Spleen (tissue), 13 donors: ENCODE measurements at places on chromosomes 12 and 14. TPM values are rescaled to one million over a fixed set of nuclear protein-coding genes. Genes with fewer than 3 reads are reported as not detected.

- DNase-seq, result no peak
These were observed 156.4 kb upstream of the PLXNC1 start for GRCh38 chr12:93991829-93992461.

GRCh38 chr12:116303066-116303465, 25.6 kb upstream of the MED13L start:
- no peak for DNase-seq

DNA sequence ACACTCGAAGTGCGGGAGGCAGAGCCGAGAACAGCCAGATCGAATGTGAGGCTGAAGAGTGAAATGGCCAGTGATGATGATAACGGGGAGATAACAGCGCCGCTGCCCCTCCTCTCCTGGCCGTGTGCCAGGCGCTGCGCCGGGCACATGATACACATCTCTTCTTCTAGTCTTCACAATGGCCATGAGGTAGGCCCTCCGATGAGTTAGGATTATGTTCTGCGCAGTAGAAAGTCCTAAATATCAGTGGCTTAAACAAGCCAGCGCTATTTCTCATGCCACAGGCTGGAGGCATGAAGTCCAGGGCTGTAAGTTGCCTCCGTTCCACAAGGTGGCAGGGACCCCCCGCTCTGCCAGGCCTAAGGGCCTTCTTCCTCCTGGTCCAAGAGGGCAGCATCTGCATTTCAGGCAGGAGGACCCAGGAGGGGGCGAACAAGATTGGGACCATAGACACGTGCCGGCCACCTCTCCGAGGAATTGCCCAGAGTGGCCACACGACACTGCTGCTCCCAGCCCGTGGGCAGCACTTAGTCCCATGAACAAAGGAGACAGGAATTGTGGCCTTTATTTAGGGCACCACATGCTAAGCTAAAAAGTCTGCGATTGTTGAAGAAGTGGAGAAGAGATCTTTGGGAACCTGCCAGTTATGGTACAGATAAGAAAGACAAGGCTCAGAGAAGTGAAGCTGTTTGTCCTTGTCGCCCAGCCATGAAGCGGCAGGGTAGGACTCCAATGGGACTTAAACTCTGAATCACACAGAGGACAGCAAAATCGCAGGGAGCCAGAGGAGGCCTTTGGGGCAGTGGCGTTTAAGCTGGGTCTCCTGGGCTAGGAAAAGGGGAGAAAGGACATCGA, 10.9 kb upstream of the HVCN1 start:
- no peak for DNase-seq

DNA sequence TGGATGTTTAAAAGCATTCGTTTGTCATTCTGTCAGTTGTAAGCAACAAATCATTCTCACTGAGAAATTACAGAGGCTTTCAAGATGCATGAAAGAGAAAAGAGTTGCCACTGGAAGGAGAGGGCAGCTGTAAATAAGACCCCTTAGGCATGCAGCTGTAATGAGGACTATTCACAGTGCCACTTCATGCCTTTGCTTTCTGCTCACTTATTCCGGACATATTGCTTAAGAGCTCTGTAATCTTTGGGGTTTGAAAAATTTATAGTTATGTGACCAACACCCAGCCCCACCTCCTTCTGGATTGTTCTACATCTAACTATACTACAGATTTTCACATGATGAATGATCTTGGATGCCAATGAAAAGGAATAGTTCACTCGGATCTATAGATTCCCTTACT, 194.8 kb upstream of the DCN start:
- DNase-seq, result no peak

GRCh38 chr14:99699861-99700260, 15.8 kb downstream of the CYP46A1 start:
- DNase-seq, result no peak

DNA sequence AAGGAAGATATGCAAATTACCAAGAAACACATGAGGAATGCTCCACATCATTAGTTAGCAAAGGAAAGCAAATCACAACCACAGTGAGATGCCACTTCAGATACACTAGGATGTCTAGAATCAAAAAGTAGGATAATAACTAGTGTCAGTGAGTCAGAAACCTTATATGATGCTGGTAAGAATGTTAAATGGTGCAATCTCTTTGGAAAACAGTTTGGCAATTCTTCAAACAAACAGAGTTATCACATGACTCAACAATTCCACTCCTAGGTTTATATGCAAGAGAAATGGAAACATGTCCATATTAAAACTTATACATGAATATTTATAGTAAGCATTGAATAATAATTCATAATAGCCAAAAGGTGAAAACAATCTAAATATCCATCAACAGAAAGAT, 220.9 kb downstream of the FOXG1 start:
- DNase-seq, result no peak

DNA sequence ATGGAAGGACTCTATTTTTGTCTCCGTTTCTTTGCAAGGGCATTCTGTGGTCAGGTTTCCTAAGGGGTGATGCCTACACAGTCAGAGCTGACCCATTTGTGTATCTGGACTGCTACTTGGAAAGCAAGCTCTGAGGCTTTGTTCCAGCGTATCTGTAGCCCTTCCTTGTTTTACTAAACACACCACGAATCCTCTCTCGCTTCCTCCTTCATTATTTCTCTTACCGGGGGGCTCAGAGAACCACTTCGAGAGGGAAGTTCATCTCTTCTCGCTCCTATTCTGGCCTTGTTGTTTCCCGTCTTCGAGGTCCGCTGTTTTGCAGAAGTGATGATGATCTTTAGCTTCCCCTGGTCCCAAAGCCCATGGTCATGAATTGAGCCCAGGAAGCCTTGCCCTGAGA, 164.7 kb downstream of the SSPN start:
- no peak for DNase-seq

TPPP2 gene
- 0.09 TPM for polyA plus RNA-seq

C12orf60 gene
- 2.2 TPM for polyA plus RNA-seq
